Pancreas (tissue), 10 donors: ENCODE measurements at places on chromosomes 16 and 17. TPM values are rescaled to one million over a fixed set of nuclear protein-coding genes. Genes with fewer than 3 reads are reported as not detected.

GRIN2C gene
- 0.06 TPM for total RNA-seq

ST6GALNAC1 gene
- 0.65 TPM for total RNA-seq

ELP5 gene
- 11.7 TPM for total RNA-seq

NPIPB2 gene
- 4.2 TPM for total RNA-seq

DNAH2 gene
- 0.09 TPM for total RNA-seq

ZFP90 gene
- 8.2 TPM for total RNA-seq

OTOP2 gene
- not detected for total RNA-seq

PPM1E gene
- total RNA-seq = 0.56 TPM

DNA sequence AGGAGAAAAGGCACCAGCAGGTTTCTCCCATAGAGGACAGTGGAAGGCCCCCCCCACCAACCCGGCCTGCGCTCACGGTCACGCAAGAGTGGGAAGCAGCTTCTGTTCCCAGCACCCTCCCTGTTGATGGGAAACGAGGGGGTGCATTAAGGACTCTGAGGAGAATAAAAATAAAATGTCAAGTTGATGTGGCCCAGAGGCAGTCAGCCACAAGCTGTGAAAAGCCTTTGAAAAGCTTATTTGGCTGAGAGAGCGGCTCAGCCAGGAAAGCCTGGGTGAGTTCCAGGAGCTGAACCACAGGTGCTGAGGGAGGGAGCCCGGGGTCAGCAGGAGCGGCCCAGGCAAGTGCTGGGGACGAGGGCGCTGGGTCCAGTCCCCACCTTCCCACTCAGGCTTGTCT, 26.9 kb upstream of the SPATA32 start:
- no peak overlapping the region for H3K4me3 ChIP-seq
- DNase-seq = peak; percentile 47
- peaks cover 59% of the 10 kb centered on the region for H3K4me1 ChIP-seq
- no peaks in the 10 kb centered on the region for H3K27me3 ChIP-seq
- peak overlapping the region; percentile 2 for H3K27ac ChIP-seq

DNA sequence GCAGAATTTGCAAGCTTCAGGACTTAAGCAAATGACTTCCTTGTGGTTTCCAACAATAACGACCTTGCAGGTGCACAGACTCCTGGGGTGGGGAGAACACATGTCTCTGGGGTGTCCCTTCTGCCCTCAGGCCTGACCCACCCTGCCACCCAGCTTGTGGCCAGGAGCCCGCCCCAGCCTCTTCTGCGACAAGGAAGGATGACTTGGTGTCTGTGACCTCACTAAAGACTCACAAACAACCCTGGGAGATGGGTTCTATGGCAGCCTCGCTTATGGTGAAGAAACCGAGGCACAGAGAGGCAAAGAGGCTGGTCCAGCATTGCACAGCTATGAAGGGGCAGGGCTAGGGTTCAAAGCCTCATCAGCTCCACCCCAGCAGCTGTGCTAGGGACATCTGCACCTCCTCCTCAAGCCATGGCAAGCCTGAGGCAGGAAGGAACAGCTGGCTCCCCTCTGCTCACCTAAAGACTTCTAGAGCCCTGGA, 2.6 kb downstream of the ATP2A3 start:
- no peak overlapping the region for H3K27ac ChIP-seq
- no peaks in the 10 kb centered on the region for H3K36me3 ChIP-seq
- peaks cover 8% of the 10 kb centered on the region for H3K4me1 ChIP-seq
- no peaks in the 10 kb centered on the region for H3K27me3 ChIP-seq

DNA sequence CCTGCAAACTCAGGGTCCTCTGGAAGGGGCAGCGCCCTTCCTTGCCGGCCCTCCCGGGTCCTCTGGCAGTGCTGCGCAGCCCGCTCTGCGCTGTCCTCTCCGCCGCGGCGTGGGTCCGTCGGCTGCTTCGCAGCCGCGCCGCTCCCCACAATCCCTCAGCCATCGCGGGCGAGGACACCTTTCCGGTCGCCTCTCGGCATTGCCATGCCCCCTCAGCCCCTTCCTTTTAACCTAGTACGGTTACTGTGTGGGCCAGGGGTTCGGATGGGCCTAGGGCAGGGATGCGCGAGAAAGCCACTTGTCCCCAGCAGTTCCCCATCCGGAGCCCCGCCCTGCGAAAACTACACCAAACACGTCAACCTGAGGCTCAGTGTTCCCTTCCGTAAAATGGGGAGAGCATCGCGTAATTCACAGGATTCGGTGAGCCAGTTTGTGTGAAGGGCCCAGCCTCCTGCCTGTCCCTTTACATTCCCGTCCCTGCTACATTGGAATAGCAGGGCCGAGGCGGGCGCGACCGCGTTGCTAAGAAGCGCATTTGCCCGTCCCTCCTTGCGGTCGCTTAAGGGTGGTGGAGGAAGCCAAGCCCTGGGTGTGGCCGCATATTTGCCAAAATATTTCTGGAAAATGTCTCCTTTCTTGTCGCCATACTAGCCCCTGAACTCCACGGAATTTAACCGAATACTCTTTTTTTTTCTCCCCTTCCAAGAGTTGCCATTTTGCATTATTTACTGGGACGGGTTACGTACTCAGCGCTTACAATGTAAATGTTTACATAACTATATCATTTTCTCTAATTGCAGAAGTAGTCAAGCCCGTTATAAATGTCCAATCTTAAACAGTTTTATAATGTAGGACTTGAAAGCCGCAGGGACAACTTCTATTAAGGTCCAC, 13.2 kb downstream of the COPZ2 start:
- peak overlapping the region; percentile 75 for H3K27ac ChIP-seq
- peak overlapping the region; percentile 18 for H3K4me3 ChIP-seq
- H3K27me3 ChIP-seq = no peaks in the 10 kb centered on the region
- H3K4me1 ChIP-seq = peaks cover 30% of the 10 kb centered on the region

GRCh38 chr17:13306310-13306962, 288.6 kb upstream of the ELAC2 start:
- H3K36me3 ChIP-seq = no peaks in the 10 kb centered on the region
- no peak overlapping the region for H3K4me3 ChIP-seq
- no peak overlapping the region for H3K27ac ChIP-seq
- H3K4me1 ChIP-seq = no peaks in the 10 kb centered on the region

GRCh38 chr16:87169509-87169995, 147.6 kb downstream of the C16orf95 start:
- H3K4me3 ChIP-seq = no peak overlapping the region
- H3K27me3 ChIP-seq = no peaks in the 10 kb centered on the region
- no peak overlapping the region for H3K27ac ChIP-seq
- H3K4me1 ChIP-seq = no peaks in the 10 kb centered on the region
- DNase-seq = no peak

GRCh38 chr16:1964506-1965395, at the start of gene RPS2:
Gene RPS2, minus strand, starts transcription at chr16:1964826. Its CDS starts 201 bp downstream, at chr16:1964625.
- peak within 1 kb of the TSS; percentile 95 for H3K4me3 ChIP-seq
- H3K27ac ChIP-seq = peak within 1 kb of the TSS; percentile 91
- H3K4me1 ChIP-seq = peaks cover 21% of the 10 kb centered on the region

- H3K4me1 ChIP-seq = no peaks in the 10 kb centered on the region
- no peaks in the 10 kb centered on the region for H3K27me3 ChIP-seq
- DNase-seq = peak; percentile 20
Observed at GRCh38 chr17:82959990-82960418, 119.4 kb upstream of the METRNL start.

GRCh38 chr17:80859002-80859941, 132.4 kb upstream of the CHMP6 start:
- no peak overlapping the region for H3K27ac ChIP-seq
- peaks cover 7% of the 10 kb centered on the region for H3K36me3 ChIP-seq
- no peaks in the 10 kb centered on the region for H3K4me1 ChIP-seq
- H3K27me3 ChIP-seq = no peaks in the 10 kb centered on the region
- no peak overlapping the region for H3K4me3 ChIP-seq

DNA sequence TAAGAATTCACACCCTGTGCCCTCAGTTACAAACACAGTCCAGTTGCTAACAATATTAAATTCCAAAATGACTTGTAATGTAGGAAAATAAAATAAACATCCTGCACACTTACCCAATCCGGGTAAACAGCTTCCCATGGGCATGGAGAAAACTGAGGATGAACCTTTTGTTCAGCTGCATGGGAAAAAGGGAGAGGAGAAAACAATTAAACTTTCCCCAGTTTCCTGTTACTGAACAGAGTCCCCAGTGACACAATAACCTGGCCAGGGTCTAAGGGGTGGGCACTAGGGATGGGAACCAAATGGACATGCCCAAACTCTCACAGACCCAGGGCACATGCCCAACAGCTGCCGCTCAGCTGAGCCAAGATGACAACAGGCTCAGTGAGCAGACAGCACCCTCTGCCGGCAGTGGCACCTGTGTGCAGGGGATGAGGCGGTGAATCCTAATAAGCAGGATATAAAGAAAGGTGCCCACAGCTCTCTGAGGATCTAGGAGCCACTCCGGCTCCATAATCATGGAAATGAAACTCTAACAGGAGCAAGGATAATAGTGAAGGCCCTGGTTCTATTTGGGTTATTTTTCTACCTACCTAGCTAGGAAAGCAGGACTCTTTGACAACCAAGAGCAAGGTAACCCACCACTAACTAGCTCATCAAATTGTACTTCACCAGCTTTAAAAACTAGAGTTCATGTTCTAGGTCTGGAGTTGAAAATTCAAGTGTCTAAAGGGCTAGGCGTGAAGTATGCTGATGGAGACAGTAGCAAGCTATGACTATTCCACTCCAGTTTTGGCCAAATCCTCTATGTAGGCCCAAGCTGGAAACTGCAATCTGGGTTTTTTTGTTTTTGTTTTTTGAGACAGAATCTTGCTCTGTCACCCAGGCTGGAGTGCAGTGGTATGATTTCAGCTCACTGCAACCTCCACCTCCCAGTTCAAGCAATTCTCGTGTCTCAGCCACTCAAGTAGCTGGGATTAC, 58.8 kb downstream of the SMG6 start:
- DNase-seq = peak; percentile 93
- H3K4me3 ChIP-seq = no peak overlapping the region
- H3K36me3 ChIP-seq = no peaks in the 10 kb centered on the region

- H3K27ac ChIP-seq = no peak overlapping the region
- H3K4me3 ChIP-seq = no peak overlapping the region
- DNase-seq = peak; percentile 6
- H3K36me3 ChIP-seq = no peaks in the 10 kb centered on the region
Observed at GRCh38 chr16:26765087-26765486, 301.6 kb upstream of the C16orf82 start.

- H3K4me3 ChIP-seq = no peak overlapping the region
- no peaks in the 10 kb centered on the region for H3K4me1 ChIP-seq
Observed at GRCh38 chr16:50626868-50627267, 54.2 kb downstream of the SNX20 start.

DNA sequence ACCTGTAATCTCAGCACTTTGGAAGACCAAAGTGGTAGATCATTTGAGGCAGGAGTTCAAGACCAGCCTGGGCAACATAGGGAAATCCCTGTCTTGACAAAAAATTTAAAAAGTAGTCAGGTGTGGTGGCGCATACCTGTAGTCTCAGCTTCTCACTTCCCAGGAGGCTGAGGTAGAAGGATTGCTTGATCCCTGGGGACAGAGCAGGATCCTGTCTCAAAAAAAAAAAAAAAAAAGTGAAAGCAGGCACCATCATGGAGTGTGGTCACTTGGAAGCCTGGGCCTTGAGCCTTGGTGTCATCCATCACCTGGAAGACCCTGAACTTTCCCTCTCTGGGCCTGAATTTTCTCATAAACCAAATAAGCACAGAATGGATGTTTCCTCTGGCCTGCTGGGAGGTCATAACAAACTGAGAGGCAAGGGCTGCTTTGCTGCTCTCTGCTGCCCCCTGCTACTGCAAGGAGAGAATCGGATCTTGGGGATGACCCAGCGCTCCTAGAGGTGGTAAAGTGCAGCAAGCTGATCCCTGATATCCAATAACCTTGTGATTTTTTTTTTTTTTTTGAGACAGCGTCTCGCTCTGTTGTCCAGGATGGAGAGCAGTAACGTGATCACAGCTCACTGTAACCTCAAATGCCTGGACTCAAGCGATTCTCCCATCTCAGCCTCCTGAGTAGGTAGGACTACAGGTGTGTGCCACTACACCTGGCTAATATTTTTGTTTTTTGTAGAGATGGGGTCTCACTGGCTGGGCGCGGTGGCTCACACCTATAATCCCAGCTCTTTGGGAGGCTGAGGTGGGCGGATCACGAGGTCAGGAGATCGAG, 75.9 kb upstream of the RNU2-1 start:
- H3K36me3 ChIP-seq = no peaks in the 10 kb centered on the region
- no peaks in the 10 kb centered on the region for H3K27me3 ChIP-seq
- no peaks in the 10 kb centered on the region for H3K4me1 ChIP-seq
- peak; percentile 5 for DNase-seq

DNA sequence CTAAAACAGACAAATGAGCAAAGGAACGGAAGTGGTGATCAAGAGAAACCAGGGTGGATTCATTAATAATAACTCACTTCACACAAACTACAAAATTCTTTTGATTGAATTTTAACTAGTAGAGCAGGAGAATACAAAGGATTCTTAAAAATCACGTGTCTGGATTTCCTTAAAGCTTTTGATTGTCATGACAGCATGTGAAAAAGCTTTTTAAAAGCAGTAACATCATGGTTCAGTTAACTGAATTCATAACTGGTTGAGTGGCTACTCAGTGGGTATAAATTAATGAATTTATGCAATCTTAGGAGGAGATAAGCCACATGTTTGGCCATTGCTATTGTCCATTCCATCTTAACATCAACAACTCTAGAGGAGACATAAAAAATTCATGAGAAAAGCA, 333.2 kb downstream of the SLC39A11 start:
- no peaks in the 10 kb centered on the region for H3K4me1 ChIP-seq
- DNase-seq = no peak
- H3K27ac ChIP-seq = no peak overlapping the region

GRCh38 chr16:25957707-25958106, 265.9 kb downstream of the HS3ST4 start:
- H3K27ac ChIP-seq = no peak overlapping the region
- no peak overlapping the region for H3K4me3 ChIP-seq
- H3K27me3 ChIP-seq = no peaks in the 10 kb centered on the region
- no peaks in the 10 kb centered on the region for H3K36me3 ChIP-seq
- DNase-seq = no peak
- no peaks in the 10 kb centered on the region for H3K4me1 ChIP-seq

GRCh38 chr17:46150216-46150963, 42.8 kb downstream of the KANSL1 start:
- H3K27ac ChIP-seq = no peak overlapping the region
- peaks cover 42% of the 10 kb centered on the region for H3K4me1 ChIP-seq
- no peaks in the 10 kb centered on the region for H3K27me3 ChIP-seq
- no peaks in the 10 kb centered on the region for H3K36me3 ChIP-seq

DNA sequence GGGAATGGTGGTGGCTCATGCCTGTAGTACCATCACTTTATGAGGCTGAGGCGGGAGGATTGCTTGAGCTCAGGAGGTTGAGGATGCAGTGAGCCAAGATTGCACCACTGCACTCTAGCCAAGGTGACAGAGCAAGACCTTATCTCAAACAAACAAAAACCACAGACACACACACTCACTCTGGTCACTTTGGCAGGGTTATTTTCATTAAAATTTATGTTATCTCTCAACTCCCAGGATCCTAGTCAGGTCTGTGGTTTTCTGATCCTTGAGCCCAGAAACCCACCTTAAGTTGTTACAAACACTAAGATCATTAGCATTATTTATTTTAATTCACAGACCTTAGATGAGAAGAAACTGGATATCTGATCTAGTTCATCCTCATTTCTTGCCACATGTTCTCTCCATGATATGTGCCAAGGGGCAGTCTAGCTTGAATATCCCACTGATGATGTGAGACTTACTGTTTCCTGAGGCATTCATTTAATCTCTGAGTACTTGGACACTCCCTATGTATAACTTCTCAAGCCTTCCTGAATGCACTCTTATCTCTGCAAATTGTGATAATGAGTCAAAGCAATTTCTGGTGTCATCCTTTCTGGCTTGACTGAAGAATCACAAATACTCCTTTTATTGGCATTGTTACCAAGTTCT, 9.6 kb downstream of the ABHD15 start:
- H3K27ac ChIP-seq = no peak overlapping the region
- no peak overlapping the region for H3K4me3 ChIP-seq
- H3K27me3 ChIP-seq = no peaks in the 10 kb centered on the region
- peaks cover 4% of the 10 kb centered on the region for H3K36me3 ChIP-seq

GRCh38 chr17:5921512-5922282, 148.5 kb upstream of the WSCD1 start:
- no peak overlapping the region for H3K27ac ChIP-seq
- no peaks in the 10 kb centered on the region for H3K36me3 ChIP-seq
- no peaks in the 10 kb centered on the region for H3K27me3 ChIP-seq
- no peak overlapping the region for H3K4me3 ChIP-seq
